ENCODE measurements at places on chromosomes 6 and 20. TPM values are rescaled to one million over a fixed set of nuclear protein-coding genes. Genes with fewer than 3 reads are reported as not detected.
A peak's percentile ranks its signal among the peaks of the same experiment; 100 is the strongest.

DNA sequence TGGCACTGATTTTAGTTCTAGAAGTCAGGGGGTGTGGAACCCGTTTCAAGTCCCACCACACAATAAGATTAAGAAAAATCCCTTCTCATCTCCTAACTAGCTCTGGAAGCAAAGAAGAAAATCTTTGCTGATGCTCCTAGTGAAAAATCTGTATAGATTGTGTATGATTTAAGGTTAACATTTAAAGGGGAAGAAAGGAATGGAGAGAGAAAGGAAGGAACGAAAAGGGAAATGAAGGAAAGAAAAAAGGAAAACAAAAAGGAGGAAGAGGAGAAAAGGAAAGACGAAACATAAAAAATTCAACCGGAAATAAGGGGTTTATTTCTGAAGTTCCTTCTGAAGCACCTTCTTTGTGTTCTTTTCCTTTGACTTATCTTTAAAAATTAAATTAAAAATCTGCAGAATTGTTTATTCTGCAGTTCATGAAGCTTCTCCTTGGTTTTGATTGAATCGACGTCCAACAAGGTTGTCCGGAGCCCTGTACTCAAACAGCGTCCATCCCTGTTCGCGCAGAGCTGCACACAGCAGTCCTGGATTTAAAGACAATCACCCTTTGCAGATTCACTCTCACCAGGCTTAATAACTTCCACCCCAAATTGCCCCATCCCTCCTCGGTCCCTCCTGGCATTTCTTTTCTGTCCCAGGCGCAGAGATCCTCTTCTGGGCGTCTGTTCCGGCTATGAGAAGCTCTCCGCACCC, 1.6 kb upstream of the TFAP2B start:
- no peak for DNase-seq

Gene LHFPL5
- not detected for total RNA-seq

- no peak for DNase-seq
Observed at GRCh38 chr6:41080621-41081020, 7.8 kb downstream of the NFYA start.

DNA sequence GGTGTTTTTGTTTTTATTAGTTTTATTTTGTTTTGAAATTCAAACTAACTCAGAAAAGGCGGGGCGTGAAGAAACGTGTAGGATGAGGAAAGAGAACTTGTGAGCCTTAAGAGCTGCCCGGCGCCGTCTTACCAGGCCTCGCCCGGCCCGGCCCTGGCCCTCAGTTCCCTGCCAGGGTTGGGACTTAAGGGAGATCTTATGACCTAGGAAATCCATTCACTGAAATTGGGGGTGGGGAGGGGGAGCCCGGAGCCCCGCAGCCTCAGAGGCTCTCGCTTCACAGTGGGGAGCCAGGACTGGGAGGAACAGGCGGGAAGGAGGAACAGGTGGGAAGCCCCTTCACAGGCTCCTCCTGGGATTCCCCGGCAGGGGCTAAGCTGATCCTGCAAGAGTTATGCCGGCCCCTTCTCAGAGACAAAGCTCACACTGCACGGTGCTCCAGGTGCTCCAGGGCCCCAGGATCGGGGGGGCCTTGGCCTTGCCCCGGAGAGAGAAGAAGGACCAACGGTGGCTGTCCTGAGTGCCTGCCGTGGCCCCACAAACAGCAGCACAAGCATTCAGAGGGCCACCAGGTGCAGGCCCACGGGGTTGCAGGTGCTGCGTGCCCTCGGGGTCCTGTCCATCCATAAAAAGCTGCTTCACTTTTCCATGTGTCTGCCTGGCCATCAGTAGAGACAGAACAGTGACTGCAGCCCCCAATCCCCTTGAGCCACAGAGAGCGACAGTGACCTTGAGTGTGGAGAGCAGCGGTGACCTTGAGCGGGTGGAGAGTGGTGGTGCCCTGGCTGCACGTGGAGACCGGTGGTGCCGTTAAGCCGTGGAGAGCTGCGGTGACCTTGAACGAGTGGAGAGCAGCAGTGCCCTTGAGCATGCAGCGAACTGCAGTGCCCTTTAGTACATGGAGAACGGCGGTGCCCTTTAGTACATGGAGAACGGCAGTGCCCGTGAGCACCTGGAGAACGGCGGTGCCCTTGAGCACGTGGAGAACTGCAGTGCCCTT, 152.7 kb downstream of the DLL1 start:
- DNase-seq, result peak; percentile 78

DNA sequence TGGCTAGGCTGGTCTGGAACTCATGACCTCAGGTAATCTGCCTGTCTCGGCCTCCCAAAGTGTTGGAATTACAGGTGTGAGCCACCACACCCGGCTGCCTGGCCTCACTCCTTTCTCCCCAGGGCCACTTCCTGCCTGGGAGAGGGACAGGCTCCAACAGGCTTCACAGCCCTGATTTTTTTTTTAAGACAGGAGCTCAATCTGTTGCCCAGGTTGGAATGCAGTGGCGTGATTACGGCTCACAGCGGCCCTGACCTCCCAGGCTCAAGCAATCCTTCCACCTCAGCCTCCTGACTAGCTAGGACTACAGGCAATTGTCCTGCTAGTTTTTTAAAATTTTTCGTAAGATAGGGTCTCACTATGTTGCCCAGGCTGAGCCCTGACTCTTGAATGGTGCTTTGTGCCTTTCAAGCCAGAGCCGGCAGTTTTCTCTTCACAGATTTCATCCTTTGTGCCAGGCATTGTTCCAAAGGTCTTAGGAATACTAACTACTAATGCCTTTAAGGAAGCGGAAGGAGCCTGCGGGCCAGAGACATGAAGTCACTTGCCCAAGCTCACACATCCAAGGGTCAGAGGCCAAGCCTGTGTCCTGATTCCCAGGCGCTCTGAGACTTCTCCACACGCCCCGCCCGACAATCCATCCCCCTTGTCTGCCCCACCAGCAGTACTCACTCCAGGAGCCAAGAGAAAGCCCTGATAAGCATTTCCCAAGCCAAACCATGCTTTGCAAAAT, 19.2 kb downstream of the CAPN11 start:
- no peak for DNase-seq

DNA sequence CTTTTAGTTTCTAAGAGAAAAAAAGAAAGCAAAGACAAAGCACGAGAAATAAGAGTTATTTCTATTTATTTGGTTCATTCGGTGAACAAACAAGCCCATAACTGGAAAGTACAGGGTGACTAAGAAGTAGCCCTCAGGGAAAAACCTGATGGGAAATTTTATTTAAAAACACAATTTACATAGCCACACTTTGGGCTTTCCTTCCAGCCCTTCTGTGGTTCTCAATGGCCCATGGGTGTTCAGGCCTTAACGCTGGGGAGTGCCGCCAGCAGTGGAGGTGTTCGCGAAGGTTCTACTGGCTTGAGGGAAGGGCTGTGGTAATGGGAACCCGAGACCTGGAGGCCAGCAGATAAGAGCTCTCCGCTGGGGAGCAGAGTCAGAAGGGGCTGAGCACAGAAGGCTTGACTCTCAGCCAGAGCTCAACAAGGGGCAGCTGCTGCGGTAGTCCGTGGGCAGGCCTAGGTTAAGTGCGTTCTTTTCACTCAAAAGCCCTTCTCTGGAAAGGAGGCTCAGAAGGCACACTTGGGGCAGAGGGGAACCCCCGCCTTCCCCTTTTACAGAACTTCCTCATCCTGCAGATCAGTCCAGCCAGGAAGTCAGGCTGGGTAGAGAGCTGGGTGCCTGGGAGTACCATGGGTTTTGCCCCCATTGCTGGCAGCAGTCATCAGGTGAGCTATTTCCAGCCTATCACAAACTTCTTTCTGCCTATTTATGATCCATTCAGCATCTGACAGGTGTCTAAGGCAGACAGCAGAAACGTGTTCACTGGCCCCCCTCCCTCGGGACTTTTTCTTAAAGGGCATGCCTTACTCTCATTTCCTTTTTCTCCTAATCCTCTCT, 8.8 kb upstream of the CD83 start:
- DNase-seq, result no peak

DNA sequence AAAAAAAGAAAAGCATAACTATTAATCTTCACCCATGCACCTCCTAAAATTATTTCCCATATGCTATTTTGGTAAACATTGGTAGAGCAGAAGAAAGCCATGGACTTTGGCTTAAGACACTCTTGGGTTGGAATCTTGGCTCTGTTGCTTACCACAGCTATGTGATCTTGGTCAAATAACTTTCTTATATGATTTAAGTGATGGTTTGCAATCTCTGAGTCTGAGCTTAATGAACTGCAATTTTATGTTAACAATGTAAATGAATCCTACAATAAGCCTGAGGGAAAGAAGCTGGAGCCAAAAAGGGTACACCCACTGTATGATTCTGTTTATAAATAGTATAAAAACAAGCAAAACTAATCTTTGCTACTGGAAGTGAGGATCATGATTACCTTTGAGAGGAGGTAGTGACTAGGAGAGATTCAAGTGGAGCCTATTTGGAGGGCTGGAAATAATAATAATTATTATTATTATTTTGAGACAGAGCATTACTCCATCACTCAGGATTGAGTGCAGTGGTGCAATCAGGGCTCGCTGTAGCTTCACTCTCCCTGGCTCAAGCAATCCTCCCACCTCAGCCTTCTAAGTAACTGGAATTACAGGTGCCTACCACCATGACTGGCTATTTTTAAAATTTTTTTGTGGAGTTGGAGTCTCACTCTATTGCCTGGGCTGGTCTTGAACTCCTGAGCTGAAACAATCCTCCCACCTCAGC, 34.5 kb downstream of the ABRACL start:
- DNase-seq, result no peak

Gene SCRT2
- total RNA-seq, result not detected

DNA sequence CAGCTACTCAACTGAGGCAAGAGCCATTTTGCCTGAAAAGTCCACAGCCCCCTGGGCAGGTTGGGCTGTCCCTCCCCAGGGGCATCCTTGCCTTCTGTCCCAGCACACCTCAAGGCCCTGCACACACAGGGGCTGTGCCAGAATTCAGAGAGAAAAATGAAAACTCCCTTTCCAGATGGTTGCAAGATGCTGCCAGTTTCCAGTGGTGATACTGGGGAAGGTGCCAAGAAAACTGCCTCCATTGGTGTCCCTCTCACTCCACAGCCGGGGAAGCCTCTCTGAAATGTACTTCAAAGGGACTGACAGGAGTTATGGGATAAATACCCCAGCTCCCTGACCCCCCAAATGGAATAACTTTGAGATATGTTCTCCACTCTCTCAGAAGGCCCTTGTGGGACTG, 154.2 kb upstream of the MAFB start:
- no peak for DNase-seq

DNA sequence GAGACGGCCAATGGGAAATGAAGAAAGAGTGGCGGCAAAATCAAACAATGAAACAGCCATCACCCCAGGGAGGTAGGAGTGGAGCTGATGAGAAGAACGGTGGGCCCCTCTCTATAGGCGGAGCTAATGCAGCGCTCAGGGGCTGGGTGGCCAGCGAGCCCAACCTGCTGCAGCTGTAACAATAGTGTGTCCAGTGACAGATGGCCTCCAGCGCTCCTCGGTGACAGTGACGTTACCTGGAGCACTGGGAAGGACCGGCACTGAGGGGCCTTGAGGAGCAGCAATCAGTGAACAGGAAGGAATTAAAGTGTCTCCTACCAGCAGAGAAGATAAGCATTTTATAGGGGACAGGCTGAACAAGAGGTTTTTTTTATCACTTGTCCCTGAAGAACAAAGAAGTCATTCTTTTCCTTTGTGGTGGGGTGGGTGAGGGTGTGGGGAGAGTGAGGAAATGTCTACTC, 81.6 kb downstream of the FOXA2 start:
- DNase-seq, result no peak

DNA sequence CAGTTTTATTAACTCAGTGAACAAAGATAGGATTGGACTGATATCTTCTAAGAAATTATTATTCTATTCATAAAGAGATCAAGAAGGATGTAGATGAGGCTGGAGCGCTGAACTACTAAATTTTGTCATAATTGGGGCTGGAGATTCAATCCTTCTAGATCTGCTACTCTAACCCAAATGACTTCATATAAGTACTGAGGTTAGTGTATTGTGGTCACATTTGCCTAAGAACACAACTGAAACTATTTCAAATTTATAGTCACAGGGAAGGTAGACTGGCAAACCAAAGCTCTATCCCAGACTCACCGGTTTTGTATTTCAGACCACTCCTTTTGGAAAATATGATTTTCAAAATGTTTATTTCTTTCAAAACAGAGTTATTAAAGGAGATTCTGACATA, 96.7 kb downstream of the BMP5 start:
- DNase-seq, result no peak

Gene DPPA5
- not detected for total RNA-seq

GRCh38 chr6:87342829-87343228, 1.8 kb upstream of the C6orf163 start:
- DNase-seq, result no peak
